Chondrocyte (in vitro differentiated cells): ENCODE measurements at places on chromosomes 12 and 14. TPM values are rescaled to one million over a fixed set of nuclear protein-coding genes. Genes with fewer than 3 reads are reported as not detected.

The KRT75 gene
- total RNA-seq: not detected in 3 replicates

The CLEC9A gene
- total RNA-seq: not detected in 3 replicates

DNA sequence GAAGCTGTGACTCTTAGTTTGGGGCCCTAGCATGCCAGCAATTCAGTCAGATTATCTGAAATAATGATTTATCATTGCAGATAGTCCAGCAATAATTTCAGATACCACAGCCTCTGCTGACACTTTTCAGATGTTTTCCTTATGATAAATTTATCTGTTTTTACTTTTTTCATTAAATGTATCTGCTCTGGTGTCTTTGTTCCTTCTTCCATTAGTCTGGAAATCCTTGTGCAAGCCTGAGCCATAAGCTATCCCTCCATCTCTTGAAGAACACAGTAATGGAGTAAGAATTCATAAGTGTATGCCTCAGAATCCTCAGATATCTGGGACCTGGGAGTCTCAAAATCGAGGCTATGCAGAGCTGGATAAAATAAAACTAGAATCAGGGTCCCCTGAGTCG, 146.4 kb upstream of the KRR1 start:
- no peak for DNase-seq

GRCh38 chr12:88202500-88202899, 60.4 kb downstream of the TMTC3 start:
- no peak for DNase-seq

GRCh38 chr12:31589904-31590641, 863 bp downstream of the DENND5B start:
- DNase-seq: no peak

GRCh38 chr12:85007836-85008235, 28.2 kb downstream of the TSPAN19 start:
- DNase-seq: no peak

- no peak for DNase-seq
Measured at GRCh38 chr12:90299121-90299520, 590.5 kb upstream of the ATP2B1 start.
